ENCODE measurements at places on chromosomes 6 and 20.
A peak's percentile ranks its signal among the peaks of the same experiment; 100 is the strongest.

DNA sequence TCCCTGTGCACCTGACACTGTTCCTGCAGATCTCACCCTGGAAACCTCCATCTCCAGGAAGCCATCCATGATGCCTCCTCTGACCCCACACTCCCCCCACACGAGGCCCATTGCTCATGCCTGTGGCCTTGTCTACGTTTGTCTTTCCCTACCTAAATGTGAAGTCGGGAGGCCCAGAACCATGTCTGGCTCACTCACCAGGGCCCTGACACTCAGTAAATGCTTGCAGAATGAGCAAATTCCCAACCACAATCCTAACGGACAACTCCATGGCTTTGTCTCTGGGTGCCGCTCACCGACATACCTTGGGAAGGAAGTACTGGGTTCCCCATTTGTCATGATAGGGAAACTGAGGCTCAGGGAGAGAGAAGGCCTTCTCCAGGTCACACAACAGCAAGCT, 7.3 kb downstream of the PEDS1 start:
- DNase-seq: no peak

- DNase-seq: no peak
Observed at GRCh38 chr6:64186592-64186991, 551.0 kb downstream of the PHF3 start.

DNA sequence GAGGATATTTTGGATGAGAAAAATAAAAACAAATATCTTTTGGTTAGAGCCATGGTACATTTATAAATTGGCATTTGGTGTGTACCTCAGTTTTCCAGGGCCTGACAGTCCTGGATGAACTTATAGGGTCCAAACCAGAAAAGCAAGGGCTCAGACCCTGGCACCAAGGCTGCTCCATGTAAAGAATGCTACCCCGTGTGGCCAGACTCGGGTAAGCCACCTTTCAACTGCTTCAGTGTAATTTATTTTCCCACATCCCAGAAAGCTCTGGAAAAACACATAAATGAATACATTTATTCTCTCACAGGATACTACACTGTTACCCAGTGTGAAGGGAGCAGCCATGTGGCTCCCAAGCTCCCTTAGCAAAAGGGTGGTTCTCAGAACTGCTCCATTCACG, 13.8 kb downstream of the MRPL14 start:
- no peak for DNase-seq

DNA sequence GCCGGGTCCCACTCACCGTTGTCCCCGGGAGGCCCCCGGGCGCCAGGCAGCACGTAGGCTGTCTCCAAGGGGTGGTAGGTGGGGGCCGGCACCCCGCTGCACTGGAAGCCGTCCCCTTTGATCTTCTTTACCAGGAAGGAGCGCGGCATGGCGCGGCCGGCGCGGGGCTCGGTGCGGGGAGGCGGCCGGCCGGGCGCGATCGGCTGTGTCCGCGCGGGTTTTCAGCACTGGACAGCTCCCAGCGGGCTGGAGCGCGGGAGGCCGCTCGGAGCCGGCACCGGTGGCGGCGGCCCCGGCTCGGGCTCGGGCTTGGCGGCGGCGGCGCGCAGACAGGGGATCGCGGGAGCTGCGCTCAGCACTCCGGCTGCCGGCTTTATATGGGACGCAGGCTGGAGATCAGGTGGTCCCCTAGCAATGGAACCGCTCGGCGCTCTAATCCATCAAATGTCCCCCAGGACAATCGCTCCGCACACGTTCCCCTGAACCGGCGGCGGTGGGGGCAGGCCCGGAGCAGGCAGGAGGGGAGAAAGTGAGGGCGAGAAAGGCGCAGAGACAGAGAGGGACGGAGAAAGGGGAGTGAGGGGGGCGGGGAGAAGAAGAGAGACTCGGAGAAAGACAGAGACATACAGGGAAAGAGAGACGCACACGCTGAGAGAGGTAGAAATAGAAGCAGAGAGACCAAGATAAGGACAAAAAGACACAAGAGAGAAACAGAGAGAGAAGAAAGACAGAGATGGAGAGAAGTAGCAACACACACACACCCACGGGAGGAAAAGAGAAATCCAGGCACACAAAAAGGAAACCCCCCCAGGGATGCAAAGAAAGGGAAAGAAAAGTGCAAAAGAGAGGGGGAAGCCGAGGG, at the start of gene SCRT2:
TSS of gene SCRT2 (minus strand) at position 350 of the 862 bp plus-strand sequence. CDS start at position 149, 201 bp downstream.
- peak; percentile 53 for DNase-seq

DNA sequence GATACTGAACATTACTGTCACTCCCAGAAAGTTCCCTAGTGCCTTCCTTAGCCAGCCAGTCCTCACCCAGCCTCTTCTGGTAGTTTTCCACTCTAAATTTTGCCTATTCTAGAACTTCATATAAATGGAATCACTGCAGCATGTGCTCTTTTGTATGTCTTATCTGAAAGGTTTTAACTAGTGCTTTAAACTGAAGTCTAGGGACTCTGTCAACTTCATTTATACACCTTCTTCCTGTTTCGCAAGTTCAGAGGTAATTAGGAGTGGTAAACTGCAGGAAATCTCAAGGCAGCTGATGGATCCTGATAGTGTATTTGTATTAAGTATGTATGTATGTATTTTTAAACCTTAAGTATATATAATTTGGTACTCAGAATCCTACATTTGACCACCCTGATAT, 94.3 kb downstream of the TCP11 start:
- peak; percentile 21 for DNase-seq

GRCh38 chr20:61219021-61219431, 33.0 kb upstream of the CDH4 start:
- DNase-seq: no peak

DNA sequence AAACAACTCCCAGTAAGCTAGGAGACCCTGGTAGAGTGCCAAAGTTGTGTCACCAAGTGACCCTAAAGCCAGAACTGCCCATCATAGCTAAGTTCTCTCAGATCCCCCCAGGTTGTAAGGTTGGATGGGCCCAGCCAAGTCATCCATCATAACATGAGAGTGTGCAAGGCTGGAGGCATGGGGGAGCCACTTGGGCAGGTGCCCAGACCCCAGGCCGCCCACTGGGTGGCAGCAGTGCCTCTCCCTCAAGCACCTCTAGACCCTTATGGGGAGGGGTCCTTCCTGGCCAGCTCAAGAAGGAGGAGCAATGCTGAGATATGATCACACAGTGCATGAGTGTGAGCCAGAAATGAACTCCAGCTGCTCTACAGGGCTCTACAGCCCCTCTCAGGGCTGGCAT, 154.5 kb downstream of the MYLK4 start:
- no peak for DNase-seq

All from hippocampal formation (tissue), 2 donors.